Vagina (tissue), 2 donors: ENCODE measurements at places on chromosomes 11 and 22. TPM values are rescaled to one million over a fixed set of nuclear protein-coding genes. Genes with fewer than 3 reads are reported as not detected.

DNA sequence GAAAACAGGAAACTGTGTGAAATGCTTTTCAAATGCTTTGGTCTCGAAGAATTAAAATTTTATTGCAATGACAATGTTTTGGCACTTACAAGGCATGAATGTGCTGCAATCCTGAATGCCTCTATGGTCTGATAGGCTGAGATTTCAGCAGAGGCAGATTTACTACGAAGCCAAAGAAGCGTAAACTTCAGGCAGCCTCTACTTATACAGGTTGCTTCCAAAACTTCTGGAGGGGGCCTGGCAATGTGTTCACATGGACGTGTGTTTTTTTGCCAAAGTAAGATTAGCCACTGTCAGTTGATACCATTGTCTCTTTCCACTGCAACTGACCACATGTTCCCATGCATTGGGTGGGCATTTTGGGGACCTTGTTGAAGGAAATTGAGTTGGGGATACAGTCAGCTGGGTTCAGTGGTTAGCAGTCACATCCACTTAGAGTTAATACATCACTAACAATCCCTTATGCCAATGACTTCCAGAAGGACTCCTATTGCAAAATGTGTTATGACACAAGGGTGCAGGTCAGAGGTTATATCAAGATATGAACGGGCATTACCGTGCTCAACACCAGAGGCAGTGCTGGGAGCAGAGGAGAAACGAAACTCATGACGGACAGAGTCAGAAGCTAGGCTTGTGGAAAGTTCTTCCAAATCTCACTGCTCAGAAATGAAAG, 48.8 kb downstream of the ABTB2 start:
- H3K27ac ChIP-seq, result no peak overlapping the region
- no peak for DNase-seq
- H3K4me3 ChIP-seq, result no peak overlapping the region
- H3K36me3 ChIP-seq, result no peaks in the 10 kb centered on the region
- no peaks in the 10 kb centered on the region for H3K27me3 ChIP-seq

- H3K36me3 ChIP-seq, result peaks cover 21% of the 10 kb centered on the region
- H3K4me1 ChIP-seq, result peaks cover 89% of the 10 kb centered on the region
- H3K27ac ChIP-seq, result peak overlapping the region; percentile 96
- peak overlapping the region; percentile 60 for H3K4me3 ChIP-seq
Observed at GRCh38 chr11:118910309-118911112, 15.2 kb downstream of the BCL9L start.

DNA sequence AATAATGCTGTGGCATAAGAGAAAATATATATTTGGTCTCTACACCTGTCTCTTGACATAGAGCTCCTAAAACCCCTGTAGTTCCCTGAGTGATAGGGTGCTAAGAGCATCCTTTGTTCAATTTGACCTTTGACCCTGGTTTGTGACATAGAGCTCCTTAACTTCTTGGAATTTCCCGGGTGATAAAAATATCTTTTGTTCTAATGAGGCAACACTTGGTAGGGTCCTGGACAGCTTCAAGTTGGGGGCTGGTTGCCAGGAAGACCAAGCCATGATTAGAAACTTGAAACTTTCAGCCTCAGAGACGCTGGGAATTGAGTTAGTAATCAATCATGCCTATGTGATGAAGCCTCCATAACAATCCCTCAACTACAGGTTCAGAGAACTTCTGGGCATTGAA, 105.4 kb downstream of the CASP12 start:
- no peak for DNase-seq
- no peak overlapping the region for H3K4me3 ChIP-seq
- H3K4me1 ChIP-seq, result no peaks in the 10 kb centered on the region

- no peaks in the 10 kb centered on the region for H3K36me3 ChIP-seq
- H3K27ac ChIP-seq, result peak overlapping the region; percentile 1
Observed at GRCh38 chr11:33291004-33291777, 34.0 kb downstream of the HIPK3 start.

DNA sequence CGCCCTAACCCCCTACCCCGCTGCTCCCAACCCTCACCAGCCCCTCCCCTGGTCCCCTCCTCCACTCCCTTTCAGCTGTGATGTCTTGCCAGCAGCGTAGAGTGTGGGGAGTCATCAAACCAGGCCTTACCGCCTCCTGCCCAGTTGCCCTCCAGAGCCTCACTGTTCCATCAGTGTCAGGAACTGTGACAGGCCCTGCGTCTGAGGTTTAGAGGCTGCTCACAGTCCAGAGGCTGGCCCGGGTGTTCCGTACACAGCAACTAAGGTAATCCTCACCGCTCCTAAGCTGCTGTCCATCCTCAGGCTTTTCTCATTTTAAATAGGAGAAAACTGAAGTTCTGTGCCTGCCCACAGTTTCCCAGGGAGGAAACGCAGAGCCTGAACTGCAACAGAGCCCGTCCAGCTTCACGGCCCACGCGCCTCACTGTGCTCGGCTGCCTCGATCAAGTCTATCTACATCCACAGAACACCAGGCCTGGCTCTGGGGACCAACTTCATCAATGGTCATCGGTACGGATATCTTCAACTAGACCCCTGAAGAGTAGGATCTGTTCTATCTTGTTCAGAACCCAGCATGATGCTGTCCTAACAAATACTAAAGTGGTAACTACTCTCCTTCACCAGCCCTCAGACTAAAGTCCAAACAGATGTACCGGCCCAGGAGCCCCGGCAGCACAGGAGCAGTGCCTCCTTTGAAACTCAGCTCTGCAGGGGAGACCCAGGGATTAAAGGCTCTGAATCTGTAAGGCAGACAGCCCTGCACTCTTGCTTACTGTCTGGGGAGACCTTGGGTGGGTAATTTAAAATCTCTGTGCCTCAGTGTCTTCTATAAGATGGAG, 10.3 kb downstream of the VPS37C start:
- DNase-seq, result no peak
- H3K36me3 ChIP-seq, result no peaks in the 10 kb centered on the region
- no peak overlapping the region for H3K27ac ChIP-seq
- H3K4me3 ChIP-seq, result no peak overlapping the region

DNA sequence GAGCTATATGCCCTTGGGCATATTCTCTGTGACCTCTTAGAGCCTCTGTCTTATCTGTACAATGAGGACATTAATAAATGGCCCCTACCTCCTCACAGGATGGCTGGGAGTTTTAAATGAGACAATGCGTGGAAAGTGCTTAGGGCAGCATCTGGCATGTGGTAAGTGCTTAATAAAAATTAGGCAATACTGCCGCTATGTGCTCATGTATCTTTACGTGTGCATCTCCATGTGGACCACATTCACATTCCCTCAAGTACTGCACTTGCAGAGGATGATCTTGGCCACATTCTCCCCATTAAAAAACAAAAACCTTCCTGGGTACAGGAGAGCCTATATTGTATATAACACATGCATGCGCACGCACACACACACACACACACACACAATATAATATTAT, 19.1 kb upstream of the BSX start:
- no peak for DNase-seq
- no peaks in the 10 kb centered on the region for H3K4me1 ChIP-seq
- no peak overlapping the region for H3K4me3 ChIP-seq
- H3K27me3 ChIP-seq, result no peaks in the 10 kb centered on the region

GRCh38 chr11:79121351-79121750, 319.5 kb downstream of the TENM4 start:
- no peaks in the 10 kb centered on the region for H3K4me1 ChIP-seq
- DNase-seq, result no peak
- no peak overlapping the region for H3K4me3 ChIP-seq
- H3K27me3 ChIP-seq, result no peaks in the 10 kb centered on the region

DNA sequence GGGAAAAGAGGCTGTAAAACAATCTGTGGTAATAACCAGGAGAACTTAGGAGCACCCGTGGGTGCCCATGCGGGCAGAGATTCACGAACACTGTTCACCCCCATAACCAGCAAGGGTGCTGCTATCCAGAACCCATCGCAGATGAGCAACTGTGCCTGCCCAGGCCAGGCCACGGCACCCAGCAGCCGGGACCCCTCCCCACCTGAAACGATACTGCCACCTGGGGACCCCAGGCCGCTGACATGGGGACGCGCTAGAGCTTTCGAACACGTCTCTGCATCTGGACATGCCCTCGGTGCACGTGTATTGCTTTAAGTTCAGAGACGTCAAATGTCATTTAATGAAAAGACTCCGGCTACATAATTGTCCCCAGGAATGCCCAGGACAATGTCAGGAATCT, 14.3 kb upstream of the MUC2 start:
- no peak overlapping the region for H3K27ac ChIP-seq
- no peak overlapping the region for H3K4me3 ChIP-seq

DNA sequence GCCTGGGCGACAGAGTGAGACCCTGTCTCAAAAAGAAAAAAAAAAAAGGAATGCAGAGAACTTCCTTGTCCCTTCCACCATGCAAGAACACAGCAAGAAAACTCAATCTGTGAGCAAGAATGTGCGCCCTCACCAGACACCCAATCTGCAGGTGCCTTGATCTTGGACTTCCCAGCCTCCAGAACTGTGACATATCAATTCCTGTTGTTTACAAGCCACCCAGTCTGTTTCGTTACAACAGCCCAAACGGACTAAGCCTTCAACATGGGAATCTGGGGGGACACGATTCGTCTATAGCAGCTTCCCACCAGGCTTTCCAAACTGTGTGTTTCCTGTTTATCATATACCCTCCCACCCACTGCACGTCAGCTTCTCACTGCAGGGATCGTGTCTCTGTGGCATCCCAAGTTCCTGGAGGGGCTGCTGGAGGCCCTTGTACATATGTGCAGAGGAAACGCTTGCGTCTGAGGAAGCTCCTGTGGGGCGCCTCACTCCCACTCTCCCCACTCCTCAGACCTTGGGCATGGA, 11.0 kb upstream of the PSMC3 start:
- no peak overlapping the region for H3K4me3 ChIP-seq
- H3K27me3 ChIP-seq, result no peaks in the 10 kb centered on the region
- H3K36me3 ChIP-seq, result no peaks in the 10 kb centered on the region
- no peak for DNase-seq

GRCh38 chr22:17152340-17152739, 6.7 kb downstream of the HDHD5 start:
- no peaks in the 10 kb centered on the region for H3K27me3 ChIP-seq
- H3K4me3 ChIP-seq, result no peak overlapping the region
- no peak for DNase-seq
- peaks cover 36% of the 10 kb centered on the region for H3K4me1 ChIP-seq
- no peak overlapping the region for H3K27ac ChIP-seq

DNA sequence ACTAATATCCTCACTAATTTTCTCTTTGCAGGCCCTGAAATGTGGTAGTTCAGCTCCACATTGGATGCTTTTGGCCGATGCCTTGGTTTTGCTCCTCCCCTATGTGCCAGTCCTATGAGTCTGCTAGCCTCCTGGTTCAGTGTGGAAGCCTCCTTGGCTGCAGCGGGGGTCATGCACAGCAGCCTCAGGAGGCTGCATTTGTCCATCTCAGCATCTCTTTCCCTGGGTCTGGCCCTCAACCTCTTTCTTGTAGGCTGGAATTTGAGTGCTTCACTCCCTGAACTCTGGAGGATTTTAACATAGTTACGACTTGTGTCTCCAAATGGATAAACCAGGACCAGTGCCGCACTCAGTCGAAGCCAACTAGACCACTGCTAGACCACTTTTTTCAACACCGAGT, 34.9 kb downstream of the SCUBE2 start:
- no peaks in the 10 kb centered on the region for H3K27me3 ChIP-seq
- no peak overlapping the region for H3K27ac ChIP-seq
- no peaks in the 10 kb centered on the region for H3K36me3 ChIP-seq
- H3K4me3 ChIP-seq, result no peak overlapping the region
- no peak for DNase-seq
- no peaks in the 10 kb centered on the region for H3K4me1 ChIP-seq

DNA sequence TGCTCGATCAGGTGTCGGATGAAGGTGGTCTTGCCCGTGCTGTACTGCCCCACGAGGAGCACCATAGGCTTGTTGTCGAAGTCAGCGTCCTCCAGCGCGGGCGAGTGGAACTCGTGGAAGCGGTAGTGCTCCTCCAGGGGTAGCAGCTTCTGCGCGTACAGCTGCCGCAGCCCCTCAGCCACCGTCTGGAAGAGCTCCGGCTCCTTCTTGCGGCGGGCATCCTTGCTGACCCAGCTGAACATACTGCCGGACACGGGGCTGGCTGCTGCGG, 263 bp downstream of the EHD1 start:
- H3K27me3 ChIP-seq, result no peaks in the 10 kb centered on the region
- no peak for DNase-seq
- peaks cover 9% of the 10 kb centered on the region for H3K36me3 ChIP-seq
- H3K27ac ChIP-seq, result peak overlapping the region; percentile 84
- peaks cover 61% of the 10 kb centered on the region for H3K4me1 ChIP-seq

- H3K27me3 ChIP-seq, result no peaks in the 10 kb centered on the region
- H3K27ac ChIP-seq, result no peak overlapping the region
- no peak for DNase-seq
- no peaks in the 10 kb centered on the region for H3K4me1 ChIP-seq
- no peak overlapping the region for H3K4me3 ChIP-seq
Observed at GRCh38 chr11:125995313-125995712, 49.5 kb downstream of the VSIG10L2 start.

- no peaks in the 10 kb centered on the region for H3K27me3 ChIP-seq
- no peaks in the 10 kb centered on the region for H3K36me3 ChIP-seq
- H3K4me3 ChIP-seq, result no peak overlapping the region
- no peak overlapping the region for H3K27ac ChIP-seq
Observed at GRCh38 chr22:23204125-23204488, 23.8 kb downstream of the BCR start.

DNA sequence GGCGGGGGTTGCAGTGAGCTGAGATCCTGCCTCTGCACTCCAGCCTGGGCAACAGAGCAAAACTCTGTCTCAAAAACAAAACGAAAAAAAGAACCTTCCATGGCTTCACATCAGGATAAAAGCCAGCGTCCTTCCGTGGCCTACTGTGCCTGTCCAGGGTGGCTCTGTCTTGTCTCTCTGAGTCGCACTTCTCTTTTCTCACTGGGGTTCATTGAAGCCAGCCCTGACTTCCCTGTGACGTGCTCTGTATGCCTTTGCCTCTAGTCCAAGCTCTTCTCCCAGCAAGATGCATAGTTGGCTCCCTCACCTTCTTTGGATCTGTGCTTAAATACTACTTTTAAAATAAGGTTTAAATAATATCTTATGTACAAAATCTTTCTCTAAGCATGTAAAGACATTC, 11.6 kb downstream of the ATXN10 start:
- H3K27me3 ChIP-seq, result no peaks in the 10 kb centered on the region
- no peak for DNase-seq
- H3K4me3 ChIP-seq, result no peak overlapping the region
- H3K27ac ChIP-seq, result no peak overlapping the region
- peaks cover 60% of the 10 kb centered on the region for H3K4me1 ChIP-seq
- H3K36me3 ChIP-seq, result no peaks in the 10 kb centered on the region

DNA sequence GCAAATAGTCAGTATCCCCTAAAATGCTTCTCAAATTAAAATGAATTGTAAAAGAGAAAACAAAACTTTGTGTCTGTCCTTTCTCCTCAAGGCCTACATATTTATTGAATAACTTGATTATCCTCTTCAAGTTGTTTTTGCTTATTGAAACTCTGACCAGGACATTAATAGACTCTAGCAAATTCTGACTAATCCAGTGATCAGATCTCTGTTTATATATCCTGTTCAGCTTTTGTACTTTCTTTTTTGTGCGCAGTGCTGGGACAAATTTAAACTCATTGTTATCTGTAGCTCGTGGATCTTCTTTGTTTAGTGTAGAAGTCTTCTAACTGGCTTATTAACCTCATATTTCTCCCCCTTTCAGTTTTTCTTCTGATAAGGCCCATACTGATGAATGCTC, 139.9 kb upstream of the SORL1-AS1 start:
- no peak overlapping the region for H3K27ac ChIP-seq
- peaks cover 18% of the 10 kb centered on the region for H3K4me1 ChIP-seq
- peaks cover 30% of the 10 kb centered on the region for H3K36me3 ChIP-seq
- DNase-seq, result no peak

Gene NLRP14
- total RNA-seq, result not detected

Gene TYR
- not detected for total RNA-seq

Gene CBLIF
- not detected for total RNA-seq

Gene MMP20
- not detected for total RNA-seq

Gene TP53I11
- 50.6 TPM for total RNA-seq

Gene MEI1
- 6.4 TPM for total RNA-seq

Gene DEUP1
- not detected for total RNA-seq

Gene OR2D2
- total RNA-seq, result not detected

Gene TIMP3
- total RNA-seq, result 262 TPM
